ENCODE measurements at places on chromosomes 5 and 9.

DNA sequence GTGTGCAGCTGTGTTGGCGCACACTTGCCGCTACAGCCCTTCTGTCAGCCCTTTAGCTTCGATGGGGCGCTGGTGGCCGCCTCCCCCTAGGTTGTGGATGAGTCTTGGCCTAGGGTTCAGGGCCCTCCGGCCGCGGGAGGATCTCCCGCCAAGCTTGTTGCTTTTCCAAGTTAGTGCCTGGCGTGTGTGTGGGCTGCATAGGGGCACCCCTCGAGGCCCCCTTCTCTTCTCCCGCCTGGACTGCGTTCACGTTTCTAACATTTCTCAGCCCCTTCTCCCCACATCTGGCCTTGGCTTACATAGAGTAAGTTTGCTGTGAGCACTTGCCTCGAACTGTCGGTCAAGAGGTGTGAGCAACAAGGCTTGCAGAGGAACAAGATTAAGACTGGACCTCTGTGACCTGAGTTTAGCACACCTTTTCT lies 413 bp upstream of the OXCT1 start:
- H3K27me3 ChIP-seq, result no peaks in the 10 kb centered on the region
- no peaks in the 10 kb centered on the region for H3K36me3 ChIP-seq
- peaks cover 47% of the 10 kb centered on the region for H3K4me1 ChIP-seq

DNA sequence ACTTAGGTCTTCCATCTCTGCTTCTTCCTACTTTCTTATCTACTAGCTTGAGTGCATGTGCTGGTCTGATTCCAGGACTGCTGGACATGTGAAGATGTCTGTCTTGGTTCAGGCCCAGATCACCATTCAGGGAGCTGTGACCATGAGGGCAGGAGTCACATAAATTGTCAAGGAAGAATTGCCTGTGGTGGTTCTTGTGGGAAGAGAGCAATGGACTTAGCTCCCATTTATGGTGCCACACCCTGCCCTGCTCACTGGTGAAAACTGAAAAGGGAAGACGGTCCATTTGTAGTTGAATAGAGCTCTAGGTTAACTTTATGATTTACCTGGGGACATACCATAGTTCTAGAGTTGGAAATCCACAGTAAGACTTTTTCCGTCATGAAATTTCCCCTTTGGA lies 244.3 kb upstream of the ZNF608 start:
- H3K27ac ChIP-seq, result no peak overlapping the region
- H3K4me1 ChIP-seq, result no peaks in the 10 kb centered on the region
- H3K36me3 ChIP-seq, result no peaks in the 10 kb centered on the region
- H3K4me3 ChIP-seq, result no peak overlapping the region

GRCh38 chr9:14987858-14988257 lies 77.6 kb upstream of the FREM1 start:
- no peaks in the 10 kb centered on the region for H3K27me3 ChIP-seq
- no peak for DNase-seq
- H3K27ac ChIP-seq, result no peak overlapping the region

GRCh38 chr5:109454731-109455505 lies 45.1 kb upstream of the PJA2 start:
- H3K4me1 ChIP-seq, result peaks cover 29% of the 10 kb centered on the region
- DNase-seq, result no peak
- H3K36me3 ChIP-seq, result no peaks in the 10 kb centered on the region

GRCh38 chr9:114953959-114954358 lies 23.6 kb upstream of the TNFSF8 start:
- no peaks in the 10 kb centered on the region for H3K36me3 ChIP-seq
- no peaks in the 10 kb centered on the region for H3K27me3 ChIP-seq
- H3K4me3 ChIP-seq, result no peak overlapping the region
- peaks cover 13% of the 10 kb centered on the region for H3K4me1 ChIP-seq
- H3K27ac ChIP-seq, result peak overlapping the region; percentile 43
- DNase-seq, result peak; percentile 66

GRCh38 chr5:176776916-176777315 lies 33.4 kb upstream of the UNC5A start:
- H3K4me3 ChIP-seq, result no peak overlapping the region
- no peaks in the 10 kb centered on the region for H3K36me3 ChIP-seq
- H3K27ac ChIP-seq, result no peak overlapping the region

- no peak overlapping the region for H3K4me3 ChIP-seq
- no peak overlapping the region for H3K27ac ChIP-seq
- peaks cover 20% of the 10 kb centered on the region for H3K4me1 ChIP-seq
These were observed 106.8 kb downstream of the FRMD3 start for GRCh38 chr9:83431101-83432060.

Data from suprapubic skin (tissue), 4 donors.